Occipital lobe (tissue), 3 donors: ENCODE measurements at places on chromosomes 11 and 22. TPM values are rescaled to one million over a fixed set of nuclear protein-coding genes. Genes with fewer than 3 reads are reported as not detected.

PLAAT3 gene
- total RNA-seq = 4.7 TPM

CHORDC1 gene
- 68.9 TPM for total RNA-seq

EIF3D gene
- total RNA-seq = 200 TPM

TPBGL gene
- under 0.01 TPM for total RNA-seq

C11orf68 gene
- total RNA-seq = 12.6 TPM

ZNF74 gene
- 46.2 TPM for total RNA-seq

SBF1 gene
- 97.0 TPM for total RNA-seq

PPM1F gene
- total RNA-seq = 22.6 TPM
